ENCODE measurements at places on chromosomes 2 and 18. TPM values are rescaled to one million over a fixed set of nuclear protein-coding genes. Genes with fewer than 3 reads are reported as not detected.

Gene GALR1
- total RNA-seq: not detected

Gene AGXT
- total RNA-seq: not detected

Gene ANO7
- total RNA-seq: 3.6 TPM

Gene CFAP65
- not detected for total RNA-seq

Gene PPP3R1
- total RNA-seq: 80.8 TPM

Gene MIB1
- 27.9 TPM for total RNA-seq

Gene UGT1A5
- total RNA-seq: not detected

Gene LOXL3
- total RNA-seq: 2.7 TPM

Gene HOXD3
- total RNA-seq: not detected

Gene CAMKMT
- total RNA-seq: 11.8 TPM

Gene TCF23
- total RNA-seq: not detected

Gene EMILIN1
- total RNA-seq: 0.62 TPM

DNA sequence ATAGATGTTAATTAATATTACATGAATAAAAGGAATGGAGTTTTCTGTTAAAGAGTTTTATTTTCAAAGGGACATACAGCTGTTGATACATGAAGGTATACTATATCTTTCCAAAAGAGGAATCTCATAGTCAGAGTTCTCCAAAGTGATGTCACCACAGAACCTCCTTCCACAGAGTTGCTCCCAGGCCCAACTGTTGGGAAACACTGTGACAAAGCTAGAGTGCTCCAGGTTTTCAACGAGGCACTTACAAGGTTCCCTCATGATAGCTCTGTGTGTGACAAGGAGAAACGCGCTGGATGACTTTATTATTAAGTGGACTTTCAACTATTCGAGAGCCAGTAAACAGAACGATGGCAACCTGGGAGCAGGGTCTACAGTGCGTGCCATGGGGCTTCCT, 33.5 kb downstream of the PTPN18 start:
- H3K4me3 ChIP-seq: no peak overlapping the region
- peaks cover 20% of the 10 kb centered on the region for H3K27me3 ChIP-seq
- no peak overlapping the region for H3K27ac ChIP-seq
- peaks cover 11% of the 10 kb centered on the region for H3K4me1 ChIP-seq

- H3K4me1 ChIP-seq: peaks cover 12% of the 10 kb centered on the region
- H3K4me3 ChIP-seq: no peak within 1 kb of the TSS
Observed at GRCh38 chr2:26401739-26402541, at the start of gene DRC1. Gene DRC1 (plus strand): TSS chr2:26401920. CDS start chr2:26401990, 70 bp downstream.

GRCh38 chr18:59763541-59764136, 66.4 kb upstream of the CCBE1 start:
- H3K4me1 ChIP-seq: no peaks in the 10 kb centered on the region
- no peak overlapping the region for H3K27ac ChIP-seq
- no peak for DNase-seq
- H3K4me3 ChIP-seq: no peak overlapping the region

DNA sequence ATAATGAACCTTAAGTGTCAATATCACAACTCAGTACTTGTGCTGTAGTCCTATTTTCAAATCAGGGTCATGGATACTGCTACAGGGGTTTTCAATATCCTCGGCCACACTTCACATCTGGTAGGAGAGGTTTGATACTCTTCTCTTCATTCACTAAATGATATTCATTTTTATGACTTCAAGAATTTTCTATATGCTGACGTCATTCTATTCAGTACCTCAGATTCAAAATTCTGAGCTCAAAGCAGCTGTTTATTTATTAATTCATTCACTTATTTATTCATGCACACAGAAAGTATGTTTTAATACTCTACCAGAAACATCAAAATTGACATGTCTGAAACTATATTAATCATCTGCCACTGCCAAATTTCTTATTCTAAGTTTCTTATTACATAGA, 866.9 kb upstream of the LRRTM1 start:
- no peaks in the 10 kb centered on the region for H3K4me1 ChIP-seq
- H3K36me3 ChIP-seq: no peaks in the 10 kb centered on the region
- no peak for DNase-seq
- no peak overlapping the region for H3K27ac ChIP-seq

DNA sequence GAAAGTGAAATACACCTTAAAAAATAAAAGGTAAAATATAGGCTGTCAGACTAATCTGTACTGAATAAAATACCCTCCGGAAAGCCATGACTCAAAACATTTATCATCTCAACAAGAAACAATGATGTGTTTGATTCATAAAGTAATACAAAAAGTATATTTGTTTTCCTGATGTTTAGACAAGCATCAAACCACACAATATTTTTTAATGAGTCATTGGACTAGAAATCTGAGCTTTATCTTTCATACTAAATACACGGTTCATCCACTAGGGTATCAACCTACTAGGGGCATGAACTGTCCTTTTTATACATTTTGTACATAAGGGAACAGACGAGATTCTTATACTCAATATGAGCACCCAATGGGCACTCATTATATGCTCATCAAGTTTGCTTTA, 31.3 kb downstream of the CD226 start:
- peaks cover 31% of the 10 kb centered on the region for H3K4me1 ChIP-seq
- no peak for DNase-seq
- H3K27ac ChIP-seq: no peak overlapping the region
- no peak overlapping the region for H3K4me3 ChIP-seq

- no peak overlapping the region for H3K4me3 ChIP-seq
- no peaks in the 10 kb centered on the region for H3K27me3 ChIP-seq
- no peak for DNase-seq
- no peaks in the 10 kb centered on the region for H3K4me1 ChIP-seq
Observed at GRCh38 chr2:155690785-155691184, 641.7 kb downstream of the NR4A2 start.

- DNase-seq: no peak
- H3K4me1 ChIP-seq: peaks cover 12% of the 10 kb centered on the region
- peaks cover 6% of the 10 kb centered on the region for H3K36me3 ChIP-seq
- no peak overlapping the region for H3K4me3 ChIP-seq
Observed at GRCh38 chr2:37858400-37858711, 66.7 kb upstream of the RMDN2 start.

- H3K27ac ChIP-seq: no peak overlapping the region
- no peak for DNase-seq
- H3K36me3 ChIP-seq: peaks cover 1% of the 10 kb centered on the region
- H3K4me1 ChIP-seq: peaks cover 13% of the 10 kb centered on the region
- peaks cover 17% of the 10 kb centered on the region for H3K27me3 ChIP-seq
Observed at GRCh38 chr2:102041351-102041750, 49.6 kb downstream of the IL1R2 start.

DNA sequence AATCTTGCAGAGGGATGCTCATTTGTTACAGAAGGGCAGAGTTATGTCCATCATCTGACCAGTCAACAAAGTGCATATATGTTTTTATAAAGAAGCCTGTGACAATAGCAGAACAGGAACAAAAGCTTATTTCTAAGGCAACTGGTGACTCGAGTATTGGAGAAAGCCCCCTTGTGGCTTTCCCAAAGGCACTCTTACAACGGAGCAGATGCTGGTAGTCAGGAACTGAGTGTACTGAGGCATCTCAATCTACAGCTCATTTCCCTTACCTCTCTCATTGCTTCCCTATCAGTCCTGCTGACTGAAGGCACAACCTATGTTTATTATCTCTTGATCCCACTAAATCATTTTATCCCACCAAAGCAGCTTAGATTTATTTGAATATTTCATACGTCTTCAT, 557.1 kb upstream of the CHAC2 start:
- no peak overlapping the region for H3K27ac ChIP-seq
- no peaks in the 10 kb centered on the region for H3K36me3 ChIP-seq
- no peaks in the 10 kb centered on the region for H3K27me3 ChIP-seq
- H3K4me1 ChIP-seq: no peaks in the 10 kb centered on the region
- H3K4me3 ChIP-seq: no peak overlapping the region

GRCh38 chr2:240983996-240984498, 14.4 kb upstream of the SNED1 start:
- no peaks in the 10 kb centered on the region for H3K36me3 ChIP-seq
- H3K27ac ChIP-seq: no peak overlapping the region
- H3K4me1 ChIP-seq: no peaks in the 10 kb centered on the region
- no peak overlapping the region for H3K4me3 ChIP-seq
- no peak for DNase-seq

DNA sequence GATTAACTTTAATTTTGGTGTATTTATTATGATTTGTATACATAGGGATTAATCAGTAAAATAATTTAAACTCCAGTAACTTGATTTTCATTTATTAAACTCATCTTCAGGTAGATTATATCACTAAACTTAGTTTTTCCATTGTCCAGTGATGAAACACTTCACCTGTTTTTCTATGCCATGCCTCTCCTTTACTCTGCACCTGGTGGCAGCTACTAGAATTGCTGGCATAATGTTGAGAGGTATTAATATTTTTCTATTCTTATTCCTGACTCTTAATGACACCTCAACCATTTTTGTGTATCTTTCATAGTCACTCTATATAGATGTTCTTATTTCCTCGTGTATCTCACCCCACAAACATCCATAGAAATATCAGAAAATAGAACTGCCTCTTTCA, 940.3 kb upstream of the CRIM1 start:
- H3K27ac ChIP-seq: no peak overlapping the region
- no peak for DNase-seq
- H3K4me3 ChIP-seq: no peak overlapping the region
- H3K27me3 ChIP-seq: peaks cover 10% of the 10 kb centered on the region

GRCh38 chr18:67864677-67865340, 348.3 kb upstream of the DSEL start:
- H3K27me3 ChIP-seq: no peaks in the 10 kb centered on the region
- no peaks in the 10 kb centered on the region for H3K36me3 ChIP-seq
- H3K4me3 ChIP-seq: no peak overlapping the region
- no peak overlapping the region for H3K27ac ChIP-seq
- H3K4me1 ChIP-seq: no peaks in the 10 kb centered on the region

DNA sequence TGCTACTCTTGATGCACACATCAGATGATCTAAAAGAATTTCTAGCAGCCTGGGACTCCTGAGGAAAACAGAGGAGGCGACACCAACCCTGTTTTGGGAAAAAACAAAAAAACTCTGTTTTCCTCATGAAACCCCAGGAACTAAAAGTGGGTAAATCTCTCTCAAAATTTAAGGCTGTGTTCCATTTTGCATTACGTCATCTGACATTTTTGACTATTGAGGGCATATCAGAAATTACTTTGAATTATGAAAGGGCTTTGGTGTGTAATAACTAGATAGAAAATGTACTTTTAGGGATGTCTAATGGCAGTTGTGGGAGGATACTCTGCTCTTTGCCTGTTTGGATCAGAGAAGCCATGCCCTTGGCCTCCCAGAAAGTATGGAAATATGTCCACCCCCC, 963.0 kb downstream of the CNTNAP5 start:
- no peaks in the 10 kb centered on the region for H3K36me3 ChIP-seq
- DNase-seq: no peak
- no peak overlapping the region for H3K27ac ChIP-seq
- H3K4me3 ChIP-seq: no peak overlapping the region
- no peaks in the 10 kb centered on the region for H3K27me3 ChIP-seq

- H3K4me1 ChIP-seq: peaks cover 54% of the 10 kb centered on the region
- no peaks in the 10 kb centered on the region for H3K27me3 ChIP-seq
- H3K36me3 ChIP-seq: peaks cover 2% of the 10 kb centered on the region
- no peak overlapping the region for H3K4me3 ChIP-seq
Observed at GRCh38 chr2:234406085-234406484, 90.8 kb downstream of the ARL4C start.

GRCh38 chr2:232523682-232524597, 2.0 kb upstream of the CHRND start:
- H3K4me1 ChIP-seq: peaks cover 8% of the 10 kb centered on the region
- H3K27me3 ChIP-seq: peaks cover 49% of the 10 kb centered on the region
- no peak overlapping the region for H3K4me3 ChIP-seq
- no peak overlapping the region for H3K27ac ChIP-seq
- peak; percentile 49 for DNase-seq

GRCh38 chr2:203062126-203062525, 47.5 kb downstream of the NBEAL1 start:
- H3K36me3 ChIP-seq: peaks cover 12% of the 10 kb centered on the region
- H3K4me1 ChIP-seq: peaks cover 4% of the 10 kb centered on the region
- no peak for DNase-seq
- no peaks in the 10 kb centered on the region for H3K27me3 ChIP-seq

DNA sequence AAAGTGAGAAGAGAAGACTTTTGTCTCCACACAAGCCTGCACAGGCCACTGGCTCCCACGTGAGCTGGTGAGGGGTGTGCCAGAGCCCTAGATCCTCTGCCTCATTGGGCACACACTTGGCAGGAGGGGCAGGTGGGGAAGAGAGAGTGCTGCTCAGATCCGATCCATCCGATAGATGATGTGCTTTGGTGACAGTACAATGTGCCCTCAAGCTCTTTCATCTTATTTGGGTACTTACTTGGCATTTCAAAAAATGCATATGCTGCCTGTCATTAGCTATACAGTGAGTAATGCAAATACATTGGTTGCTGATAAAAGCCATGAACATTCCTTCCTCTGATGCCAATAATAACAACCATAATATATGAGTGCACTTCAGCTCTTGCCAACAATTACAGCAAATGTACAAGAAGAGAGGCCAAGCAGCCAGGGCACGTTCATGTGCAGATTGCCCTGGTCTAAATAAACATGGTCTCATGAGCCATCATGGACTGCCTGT, 255.3 kb downstream of the VAPA start:
- no peak overlapping the region for H3K27ac ChIP-seq
- H3K4me1 ChIP-seq: no peaks in the 10 kb centered on the region
- H3K36me3 ChIP-seq: no peaks in the 10 kb centered on the region
- H3K27me3 ChIP-seq: no peaks in the 10 kb centered on the region

DNA sequence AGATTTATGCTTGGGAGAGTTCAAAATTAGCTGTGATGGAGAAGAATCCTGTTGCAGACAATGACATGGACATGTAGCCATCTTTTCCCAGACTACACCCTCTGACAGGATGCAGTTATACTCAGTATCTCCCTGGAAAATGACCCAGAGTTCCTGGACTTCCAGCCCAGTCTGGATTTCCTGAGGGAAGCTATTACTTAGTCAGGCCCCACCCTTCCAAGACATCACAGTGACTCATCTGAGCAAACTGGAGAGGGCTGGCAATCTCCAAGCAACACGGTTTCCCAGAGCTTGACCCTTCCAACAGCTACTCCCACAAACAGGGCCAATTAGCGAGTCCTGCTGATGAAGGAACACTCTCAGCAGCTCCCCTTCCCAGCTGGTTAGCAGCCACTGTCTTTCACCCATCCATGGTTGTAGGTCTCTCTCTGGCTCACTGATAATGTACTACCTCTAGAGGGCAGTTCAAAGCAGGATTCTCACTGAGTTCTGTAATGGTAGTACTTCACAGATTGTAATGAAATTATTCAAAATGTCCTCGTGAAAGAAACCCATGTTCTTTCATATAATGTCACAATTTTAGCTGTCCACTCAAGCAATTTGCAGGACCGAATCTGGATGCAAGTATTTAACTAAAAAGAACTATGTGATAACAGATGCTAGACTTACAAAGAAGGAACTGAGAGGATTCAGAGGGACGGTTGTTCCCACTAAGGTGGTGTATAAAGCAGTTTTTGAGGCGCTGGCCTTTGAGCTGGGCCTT, 110.2 kb downstream of the MDH1 start:
- no peaks in the 10 kb centered on the region for H3K36me3 ChIP-seq
- no peaks in the 10 kb centered on the region for H3K4me1 ChIP-seq
- H3K4me3 ChIP-seq: no peak overlapping the region
- H3K27ac ChIP-seq: no peak overlapping the region

GRCh38 chr2:162050513-162050961, 23.5 kb downstream of the DPP4 start:
- no peaks in the 10 kb centered on the region for H3K27me3 ChIP-seq
- H3K4me3 ChIP-seq: no peak overlapping the region
- H3K27ac ChIP-seq: no peak overlapping the region
- H3K4me1 ChIP-seq: peaks cover 13% of the 10 kb centered on the region
- DNase-seq: no peak

- H3K36me3 ChIP-seq: no peaks in the 10 kb centered on the region
- no peaks in the 10 kb centered on the region for H3K4me1 ChIP-seq
Observed at GRCh38 chr2:151357359-151357758, at the start of gene TNFAIP6. Gene TNFAIP6 (plus strand): TSS chr2:151357592. CDS start chr2:151357667, 75 bp downstream.

Data from activated naive CD8-positive, alpha-beta T cell treated with anti-CD3 and anti-CD28 coated beads for 36 hours (primary cell).